ENCODE measurements at places on chromosomes 13 and 19. TPM values are rescaled to one million over a fixed set of nuclear protein-coding genes. Genes with fewer than 3 reads are reported as not detected.

DNA sequence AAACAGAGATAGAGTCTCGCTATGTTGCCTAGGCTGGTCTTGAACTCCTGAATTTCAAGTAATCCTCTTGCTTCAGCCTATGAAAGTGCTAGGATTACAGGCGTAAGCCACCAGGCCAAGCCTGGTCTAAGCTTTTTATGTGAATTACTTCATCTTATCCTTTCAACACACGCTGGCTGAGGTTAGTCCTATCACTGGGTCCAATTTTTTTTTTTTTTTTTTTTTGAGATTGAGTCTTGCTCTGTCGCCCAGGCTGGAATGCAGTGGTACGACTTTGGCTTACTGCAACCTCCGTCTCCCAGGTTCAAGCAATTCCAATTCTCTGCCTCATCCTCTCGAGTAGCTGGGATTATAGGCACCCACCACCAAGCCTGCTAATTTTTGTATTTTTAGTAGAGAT, 10.4 kb downstream of the MYO1F start:
- no peak for DNase-seq
- H3K4me3 ChIP-seq = no peak overlapping the region
- H3K27me3 ChIP-seq = no peaks in the 10 kb centered on the region
- H3K4me1 ChIP-seq = no peaks in the 10 kb centered on the region
- no peak overlapping the region for H3K27ac ChIP-seq

GRCh38 chr13:51620165-51620983, 36.1 kb downstream of the WDFY2 start:
- H3K4me1 ChIP-seq = peaks cover 5% of the 10 kb centered on the region
- H3K27ac ChIP-seq = no peak overlapping the region
- no peaks in the 10 kb centered on the region for H3K27me3 ChIP-seq
- H3K36me3 ChIP-seq = no peaks in the 10 kb centered on the region
- DNase-seq = no peak

- DNase-seq = no peak
- H3K27ac ChIP-seq = no peak overlapping the region
- no peaks in the 10 kb centered on the region for H3K4me1 ChIP-seq
- H3K36me3 ChIP-seq = no peaks in the 10 kb centered on the region
- H3K27me3 ChIP-seq = no peaks in the 10 kb centered on the region
Measured at GRCh38 chr13:70527599-70527998, 419.3 kb upstream of the KLHL1 start.

GRCh38 chr13:35953537-35954206, 177.5 kb downstream of the DCLK1 start:
- no peaks in the 10 kb centered on the region for H3K36me3 ChIP-seq
- no peak overlapping the region for H3K4me3 ChIP-seq
- no peaks in the 10 kb centered on the region for H3K4me1 ChIP-seq
- H3K27ac ChIP-seq = no peak overlapping the region

DNA sequence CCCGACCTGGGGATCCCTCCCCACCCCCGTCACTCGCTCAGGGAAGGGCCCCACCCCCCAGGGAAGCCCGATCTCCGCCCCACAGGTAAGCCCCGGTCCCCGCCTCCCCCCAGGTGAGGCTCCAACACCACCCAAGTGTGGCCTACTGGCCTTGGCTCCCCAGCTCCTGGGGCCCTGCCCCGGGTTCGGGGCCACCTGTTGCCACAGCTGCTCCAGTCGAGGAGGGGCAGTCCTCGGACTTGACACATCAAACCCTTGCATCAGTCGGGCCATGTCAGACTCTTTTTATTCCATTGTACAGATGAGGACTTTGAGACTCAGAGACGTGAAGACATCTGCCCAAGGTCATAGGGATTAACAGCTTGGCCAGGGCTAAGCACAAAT, 512 bp downstream of the CC2D1A start:
- H3K27ac ChIP-seq = no peak overlapping the region
- H3K36me3 ChIP-seq = no peaks in the 10 kb centered on the region
- H3K4me3 ChIP-seq = peak overlapping the region; percentile 76
- H3K4me1 ChIP-seq = no peaks in the 10 kb centered on the region
- DNase-seq = no peak
- H3K27me3 ChIP-seq = no peaks in the 10 kb centered on the region

DNA sequence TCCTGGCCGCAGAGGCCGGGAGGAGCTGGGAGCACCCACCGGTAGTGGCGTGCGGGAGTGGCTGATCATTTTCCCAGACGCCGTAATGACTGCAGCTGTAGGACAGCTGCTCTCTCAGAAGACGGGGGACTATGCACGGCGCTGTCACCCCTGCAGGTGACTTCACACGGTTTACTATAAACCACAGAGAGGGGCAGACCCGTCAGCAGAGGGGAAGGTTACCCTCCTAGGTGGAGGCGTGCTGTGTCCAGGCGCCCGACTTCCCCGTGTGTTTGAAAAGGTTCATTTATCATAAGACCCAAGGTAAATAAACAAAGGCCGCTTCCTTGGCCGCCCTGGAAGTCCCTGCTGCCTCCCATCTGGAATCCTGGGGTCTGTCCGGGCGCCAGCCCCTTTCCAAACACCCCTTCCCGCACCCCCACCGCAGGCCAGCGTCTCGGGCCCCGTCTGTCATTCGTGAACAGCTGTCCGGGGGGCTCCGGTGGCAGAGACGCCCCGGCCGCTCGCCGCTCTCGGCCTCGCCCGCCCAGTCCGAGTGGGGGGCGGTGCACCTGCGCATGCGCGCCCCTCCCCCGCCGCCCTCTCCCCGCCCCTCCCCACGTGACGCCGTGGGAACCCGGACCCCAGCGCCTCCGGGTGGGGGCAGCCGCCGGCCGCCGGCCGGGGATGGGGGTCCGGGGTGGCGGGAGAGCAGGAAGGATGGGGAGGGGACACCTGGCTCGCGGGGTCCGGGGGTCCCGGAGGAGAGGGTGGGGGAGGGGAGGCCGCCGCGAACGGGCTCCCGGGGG, 915 bp downstream of the SHC2 start:
- H3K27ac ChIP-seq = no peak overlapping the region
- no peaks in the 10 kb centered on the region for H3K4me1 ChIP-seq

GRCh38 chr19:51016798-51017683, 2.5 kb downstream of the KLK10 start:
- no peaks in the 10 kb centered on the region for H3K27me3 ChIP-seq
- no peaks in the 10 kb centered on the region for H3K36me3 ChIP-seq
- no peak overlapping the region for H3K4me3 ChIP-seq
- no peak overlapping the region for H3K27ac ChIP-seq

DNA sequence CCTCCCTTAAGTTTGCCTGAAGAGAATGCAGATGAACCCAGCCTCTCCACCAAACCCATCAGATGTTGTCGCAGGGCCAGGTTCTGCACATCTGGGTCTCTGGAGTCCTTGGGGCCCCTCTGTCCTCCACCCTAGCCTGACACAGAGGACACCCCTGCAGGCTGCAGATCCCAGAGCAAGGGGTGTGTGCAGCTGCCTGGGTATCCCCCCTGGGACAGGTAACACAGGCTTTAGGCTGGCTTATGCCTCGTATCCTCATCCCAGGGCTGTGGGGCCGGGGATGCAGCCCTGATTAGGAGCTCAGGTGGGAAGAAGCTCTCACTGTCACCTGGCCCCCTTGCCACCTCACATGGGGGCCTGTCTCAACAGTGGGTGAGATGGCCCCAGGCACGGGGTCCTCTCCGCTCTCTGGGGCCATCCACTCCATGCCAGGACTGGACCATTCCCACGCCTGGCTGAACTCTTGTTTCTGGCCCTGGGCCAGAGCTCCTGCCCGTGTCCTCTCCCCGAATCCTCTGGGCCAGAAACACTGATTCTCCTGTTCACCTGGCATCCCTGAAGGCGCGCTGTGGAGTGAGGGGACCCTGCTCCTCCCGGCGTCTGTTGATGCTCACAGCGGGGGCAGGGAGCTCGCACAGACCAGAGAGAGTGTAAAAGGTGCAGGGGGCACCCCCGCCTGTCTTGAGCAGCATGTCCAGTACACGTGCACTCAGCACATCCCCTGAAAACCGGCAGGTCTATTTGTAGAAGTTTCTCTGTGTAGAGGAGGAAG, 38.7 kb upstream of the TPM4 start:
- H3K4me1 ChIP-seq = no peaks in the 10 kb centered on the region
- no peaks in the 10 kb centered on the region for H3K27me3 ChIP-seq
- no peaks in the 10 kb centered on the region for H3K36me3 ChIP-seq
- H3K27ac ChIP-seq = no peak overlapping the region
- no peak for DNase-seq

DNA sequence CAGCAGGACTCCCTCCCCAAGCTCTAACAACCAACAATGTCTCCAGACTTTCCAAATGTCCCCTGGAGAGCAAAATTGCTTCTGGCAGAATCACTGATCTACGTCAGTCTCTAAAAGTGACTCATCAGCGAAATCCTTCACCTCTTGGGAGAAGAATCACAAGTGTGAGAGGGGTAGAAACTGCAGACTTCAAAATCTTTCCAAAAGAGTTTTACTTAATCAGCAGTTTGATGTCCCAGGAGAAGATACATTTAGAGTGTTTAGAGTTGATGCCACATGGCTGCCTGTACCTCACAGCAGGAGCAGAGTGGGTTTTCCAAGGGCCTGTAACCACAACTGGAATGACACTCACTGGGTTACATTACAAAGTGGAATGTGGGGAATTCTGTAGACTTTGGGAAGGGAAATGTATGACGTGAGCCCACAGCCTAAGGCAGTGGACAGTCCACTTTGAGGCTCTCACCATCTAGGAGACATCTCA, 6.2 kb upstream of the CEACAM5 start:
- H3K4me1 ChIP-seq = no peaks in the 10 kb centered on the region
- H3K27ac ChIP-seq = no peak overlapping the region
- H3K36me3 ChIP-seq = no peaks in the 10 kb centered on the region
- DNase-seq = no peak
- no peak overlapping the region for H3K4me3 ChIP-seq
- H3K27me3 ChIP-seq = no peaks in the 10 kb centered on the region

- no peaks in the 10 kb centered on the region for H3K36me3 ChIP-seq
- H3K4me1 ChIP-seq = no peaks in the 10 kb centered on the region
- DNase-seq = no peak
- H3K27ac ChIP-seq = no peak overlapping the region
Measured at GRCh38 chr13:48725271-48725670, 71.5 kb downstream of the CYSLTR2 start.

DNA sequence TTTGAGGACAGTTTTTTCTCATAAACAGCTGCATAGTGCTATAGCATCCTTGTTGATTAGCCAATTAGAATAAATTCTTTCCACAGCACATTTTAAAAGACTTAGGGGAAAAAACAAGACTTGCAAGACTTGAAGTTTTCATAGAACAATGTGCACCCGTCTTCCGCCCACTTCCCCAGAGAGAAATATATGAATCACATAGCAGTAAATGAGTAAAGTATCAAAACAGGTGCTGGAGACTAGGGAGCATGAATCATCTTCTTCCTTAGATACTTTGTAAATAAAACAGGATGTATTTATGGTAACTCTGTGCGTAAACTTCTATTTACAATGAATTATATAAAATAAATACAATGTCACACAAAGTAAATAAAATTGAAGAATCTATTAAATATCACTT, 75.1 kb downstream of the COL4A2 start:
- H3K4me3 ChIP-seq = no peak overlapping the region
- no peaks in the 10 kb centered on the region for H3K4me1 ChIP-seq
- H3K27me3 ChIP-seq = no peaks in the 10 kb centered on the region

DNA sequence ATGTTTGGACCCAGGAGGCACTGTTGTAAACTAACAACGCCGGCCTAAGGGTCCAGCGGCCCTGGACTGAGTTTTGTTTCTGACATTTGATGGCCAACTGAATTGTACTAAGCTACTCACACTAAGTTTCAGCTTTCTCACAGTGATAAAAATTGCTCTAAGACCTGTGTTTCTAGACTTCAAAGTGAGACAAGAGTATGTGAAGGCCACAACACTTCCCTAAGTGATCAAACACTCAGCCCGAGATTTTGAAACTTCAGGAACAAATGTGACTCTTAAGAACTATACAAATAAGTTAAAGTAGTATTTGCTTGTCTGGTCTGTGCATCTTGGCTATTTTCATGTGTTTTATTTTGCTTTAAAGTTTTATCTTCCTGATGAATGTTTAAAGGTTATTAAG, 30.2 kb downstream of the EFNB2 start:
- no peaks in the 10 kb centered on the region for H3K27me3 ChIP-seq
- peaks cover under 1% of the 10 kb centered on the region for H3K36me3 ChIP-seq
- peak overlapping the region; percentile 4 for H3K27ac ChIP-seq
- H3K4me1 ChIP-seq = peaks cover 11% of the 10 kb centered on the region
- no peak overlapping the region for H3K4me3 ChIP-seq
- no peak for DNase-seq

DNA sequence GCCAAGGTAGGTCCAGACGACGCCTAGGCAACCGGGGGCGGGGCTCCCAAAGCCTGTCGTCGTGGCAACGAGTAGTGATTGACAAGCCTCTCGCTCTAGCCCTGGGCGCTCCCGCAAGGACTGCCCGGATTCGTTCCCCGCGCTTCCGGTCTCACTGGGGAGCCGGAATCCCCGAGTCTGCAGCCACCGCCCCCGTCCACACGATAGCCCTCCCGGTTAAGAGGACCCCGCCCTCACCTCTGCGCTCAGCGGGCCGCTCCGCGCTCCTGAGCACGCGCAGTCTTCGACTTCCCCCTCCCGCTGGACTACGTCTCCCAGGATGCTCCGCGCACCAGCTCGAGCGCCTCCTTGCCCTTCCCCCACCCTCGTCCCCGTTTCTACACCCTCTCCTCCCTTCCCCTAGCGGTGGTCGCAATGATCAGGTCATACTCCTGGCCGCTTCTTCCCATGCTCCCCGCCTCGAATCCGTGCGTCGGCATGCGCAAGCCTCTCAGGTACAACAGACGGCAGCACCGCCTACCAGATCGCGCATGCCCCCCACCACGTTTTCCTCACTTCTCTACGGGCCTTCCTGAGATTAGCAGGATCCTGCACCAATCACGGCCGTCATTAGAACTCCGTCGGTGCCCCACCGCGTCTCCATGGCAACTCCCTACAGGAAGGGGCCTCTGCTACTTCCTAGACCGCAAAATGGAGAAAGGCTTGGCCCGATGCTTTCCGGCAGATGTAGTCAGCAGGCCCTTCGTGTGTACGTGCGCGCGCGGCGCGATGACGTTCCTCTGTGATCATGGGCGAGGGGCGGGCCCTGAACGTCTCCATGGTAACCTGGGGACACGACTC, at the start of gene MZF1:
Gene MZF1, minus strand, starts transcription at position 518 of the 840 bp plus-strand sequence. CDS start 1,946 bp downstream, outside the sequence.
- H3K36me3 ChIP-seq = no peaks in the 10 kb centered on the region
- H3K4me1 ChIP-seq = no peaks in the 10 kb centered on the region
- peak; percentile 100 for DNase-seq
- no peak within 1 kb of the TSS for H3K27ac ChIP-seq
- no peaks in the 10 kb centered on the region for H3K27me3 ChIP-seq

GRCh38 chr19:18423258-18424020, 4.2 kb downstream of the SSBP4 start:
- H3K36me3 ChIP-seq = no peaks in the 10 kb centered on the region
- no peak overlapping the region for H3K4me3 ChIP-seq
- no peak overlapping the region for H3K27ac ChIP-seq
- no peaks in the 10 kb centered on the region for H3K27me3 ChIP-seq

CEACAM7 gene
- total RNA-seq = not detected

NHLRC3 gene
- total RNA-seq = 21.9 TPM

R3HDM4 gene
- total RNA-seq = 43.8 TPM

C2CD4C gene
- 1.1 TPM for total RNA-seq

KLHL1 gene
- not detected for total RNA-seq

ZNF701 gene
- total RNA-seq = 26.6 TPM

CLEC17A gene
- total RNA-seq = 0.18 TPM
